GM13976 (cell line): ENCODE measurements at places on chromosomes 5 and 9.

GRCh38 chr5:113150821-113151220, 174.2 kb downstream of the DCP2 start:
- no peak for DNase-seq

- no peak for DNase-seq
Observed at GRCh38 chr9:136745389-136746154, 2.8 kb downstream of the LCN6 start.

GRCh38 chr5:6611334-6612256, 21.2 kb downstream of the NSUN2 start:
- no peak for DNase-seq

DNA sequence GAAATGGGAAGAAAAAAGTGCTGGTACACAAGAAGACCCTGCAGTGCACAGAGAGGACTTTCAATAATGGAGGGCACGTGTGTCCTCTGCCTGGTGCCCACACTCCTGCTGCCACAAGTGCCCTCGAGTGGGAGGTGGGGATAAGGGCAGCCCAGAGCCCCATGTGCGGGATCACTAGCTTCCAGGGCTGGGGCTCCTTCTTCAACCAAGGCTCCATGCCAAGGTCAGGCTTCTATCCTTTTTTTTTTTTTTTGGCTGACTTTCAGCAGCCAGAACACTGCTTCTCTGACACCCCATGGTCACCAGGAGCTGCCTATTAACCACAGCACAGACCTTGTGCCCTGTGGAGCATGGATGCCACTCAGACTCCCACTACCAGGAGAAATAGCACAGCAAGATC, 7.5 kb downstream of the ACSL6 start:
- no peak for DNase-seq

DNA sequence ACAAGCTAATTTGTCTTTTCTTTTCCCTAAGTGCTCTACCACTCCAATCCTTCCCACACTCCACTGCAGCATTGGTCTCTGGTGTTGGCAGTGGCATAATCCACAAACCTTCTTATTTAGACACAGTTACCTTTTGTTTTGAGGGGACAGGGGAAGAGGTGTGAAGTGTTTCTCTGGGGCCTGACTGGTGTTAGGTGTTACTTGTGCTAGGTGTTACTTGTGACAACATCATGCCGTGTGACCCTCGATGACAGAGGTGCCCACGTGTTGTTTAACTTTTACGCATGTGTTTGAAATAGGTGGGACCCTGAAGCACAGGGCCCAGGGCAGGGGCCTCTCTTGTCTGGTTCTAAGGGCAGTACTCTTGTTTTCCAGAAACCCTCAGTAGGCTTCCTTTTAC, 70.5 kb upstream of the SPRY4 start:
- DNase-seq = no peak

DNA sequence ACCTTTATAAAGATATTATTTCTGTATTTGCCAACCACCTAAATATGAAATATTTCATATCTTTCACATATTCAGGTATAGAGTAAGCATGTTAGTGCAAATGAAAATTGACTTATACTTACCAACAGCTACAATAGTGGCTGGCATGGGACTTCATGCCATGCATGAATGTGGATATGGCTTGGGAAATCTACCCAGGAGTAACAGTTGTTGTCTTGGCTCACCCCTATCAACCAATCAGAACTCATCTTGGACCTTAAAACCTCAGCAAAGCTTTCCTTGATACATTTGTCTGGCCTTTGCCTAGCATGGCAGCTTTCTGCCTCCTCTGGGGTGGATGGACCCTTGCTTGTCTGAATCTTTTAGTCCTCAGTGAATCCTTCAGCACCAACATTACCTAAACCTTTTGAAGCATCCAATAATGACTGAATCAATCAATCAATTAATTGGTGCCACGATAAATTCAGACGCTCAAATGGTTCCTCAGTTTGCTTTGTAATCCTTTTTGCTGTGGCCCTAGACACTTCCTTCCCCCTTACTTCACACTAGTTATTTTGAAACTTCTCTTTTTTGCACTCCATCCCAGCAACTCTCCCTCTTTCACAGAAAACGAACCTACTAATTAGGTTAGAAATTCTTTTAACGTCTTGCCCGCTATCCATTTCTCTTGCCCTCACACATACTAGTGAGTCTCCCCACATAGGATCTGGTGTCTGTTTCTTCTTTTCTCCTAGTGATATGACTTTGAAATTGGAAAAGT, 132.3 kb upstream of the ZNF608 start:
- no peak for DNase-seq

DNA sequence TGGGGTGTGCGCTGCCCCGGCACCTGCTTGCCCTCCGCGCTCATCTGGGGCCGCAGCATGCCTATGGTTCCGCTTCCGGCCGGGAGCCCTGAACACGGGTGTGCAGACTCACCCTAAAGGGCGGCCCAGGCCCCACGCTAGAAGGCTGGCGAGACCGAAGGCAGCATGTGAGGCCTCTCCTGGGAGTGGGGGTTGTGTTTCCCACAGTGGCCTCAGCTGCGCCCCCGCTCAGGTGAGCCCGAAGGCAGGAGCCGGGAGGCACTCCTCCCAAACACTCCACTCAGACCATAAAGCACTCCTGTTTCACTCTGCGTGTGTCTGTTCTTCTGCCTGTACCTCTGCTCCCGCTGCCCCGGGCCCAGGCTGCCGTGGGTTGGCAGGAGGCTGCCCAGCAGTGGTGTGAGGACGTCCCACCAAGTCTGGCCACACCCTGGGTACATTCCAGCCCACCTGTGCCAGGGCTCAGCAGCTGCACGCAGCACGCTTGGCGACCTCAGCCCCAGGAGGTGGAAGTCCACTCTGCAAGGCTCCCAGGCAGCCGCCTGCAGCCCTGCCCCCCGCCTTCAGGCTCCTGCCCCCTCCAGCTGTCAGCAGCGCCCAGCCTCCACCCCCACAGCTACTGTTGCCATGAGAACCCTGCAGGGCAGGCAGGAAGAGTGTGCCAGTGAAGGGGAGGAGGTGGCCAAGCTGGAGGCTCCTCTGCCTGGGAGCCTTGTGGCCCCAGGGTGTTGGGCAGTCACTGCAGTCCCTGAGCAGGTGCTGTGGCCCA, 1.2 kb upstream of the AJM1 start:
- DNase-seq = no peak

GRCh38 chr5:111069839-111070238, 1.7 kb upstream of the TSLP start:
- DNase-seq = no peak

- DNase-seq = no peak
Observed at GRCh38 chr5:132841305-132841704, 10.9 kb upstream of the SHROOM1 start.

GRCh38 chr5:102866237-102866600, 111.1 kb downstream of the PAM start:
- DNase-seq = no peak
